ENCODE measurements at places on chromosomes 1 and 21. TPM values are rescaled to one million over a fixed set of nuclear protein-coding genes. Genes with fewer than 3 reads are reported as not detected.

GRCh38 chr1:231160895-231161666, 777 bp upstream of the TRIM67 start:
- no peak for DNase-seq

- DNase-seq = no peak
Measured at GRCh38 chr1:228850141-228851100, 115.1 kb downstream of the RHOU start.

DNA sequence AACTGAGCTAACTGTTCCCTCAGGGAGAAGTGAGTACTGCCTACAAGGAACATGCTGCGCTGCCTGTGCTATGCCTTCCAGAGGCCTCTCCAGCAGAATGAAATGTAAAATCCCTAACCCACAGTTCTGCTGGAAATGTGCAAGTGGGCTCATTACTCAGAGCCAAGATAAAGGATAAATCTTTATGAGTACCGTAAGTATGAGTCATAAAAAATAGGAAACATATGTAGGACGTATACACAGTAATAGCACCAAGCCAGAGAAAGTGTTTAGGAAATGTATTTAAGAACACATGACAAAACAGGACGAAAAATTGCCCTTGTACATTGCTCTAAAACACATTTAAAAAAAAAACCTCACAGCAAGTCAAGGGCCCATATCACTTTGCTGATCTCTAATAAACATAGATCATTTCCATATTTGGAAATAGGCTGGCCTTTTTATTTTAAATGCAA, 104.6 kb downstream of the TGFBR3 start:
- DNase-seq = no peak

DNA sequence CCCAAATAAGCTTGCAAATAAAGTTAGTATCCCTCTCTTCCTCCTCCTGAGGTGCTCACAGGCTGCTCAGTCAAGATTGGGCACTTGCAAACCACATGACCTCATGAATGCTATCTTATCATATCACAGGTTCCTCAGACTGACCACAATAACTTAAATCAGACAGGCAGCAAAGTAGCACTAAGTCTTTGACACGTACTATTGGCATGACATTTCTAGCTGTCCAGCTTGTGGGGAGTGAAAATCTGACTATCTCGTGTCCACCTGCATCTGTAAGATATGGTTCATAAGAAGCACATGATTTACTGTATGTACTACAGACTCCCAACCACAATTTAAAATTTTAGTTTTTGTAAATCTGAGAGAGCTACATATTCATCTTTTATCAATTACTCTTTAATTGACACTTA, 58.0 kb upstream of the GFI1 start:
- DNase-seq = no peak

- DNase-seq = no peak
Measured at GRCh38 chr1:177858332-177858821, 111.5 kb downstream of the SEC16B start.

- no peak for DNase-seq
Measured at GRCh38 chr1:112061901-112062320, 72.4 kb upstream of the KCND3 start.

The YRDC gene
- 7.0 TPM for total RNA-seq

The FMOD gene
- total RNA-seq = 17.9 TPM

The CRNN gene
- total RNA-seq = not detected

The SPATA45 gene
- total RNA-seq = not detected

The ST6GALNAC3 gene
- total RNA-seq = 3.4 TPM
